ENCODE measurements at places on chromosomes 1 and 21. TPM values are rescaled to one million over a fixed set of nuclear protein-coding genes. Genes with fewer than 3 reads are reported as not detected.

DNA sequence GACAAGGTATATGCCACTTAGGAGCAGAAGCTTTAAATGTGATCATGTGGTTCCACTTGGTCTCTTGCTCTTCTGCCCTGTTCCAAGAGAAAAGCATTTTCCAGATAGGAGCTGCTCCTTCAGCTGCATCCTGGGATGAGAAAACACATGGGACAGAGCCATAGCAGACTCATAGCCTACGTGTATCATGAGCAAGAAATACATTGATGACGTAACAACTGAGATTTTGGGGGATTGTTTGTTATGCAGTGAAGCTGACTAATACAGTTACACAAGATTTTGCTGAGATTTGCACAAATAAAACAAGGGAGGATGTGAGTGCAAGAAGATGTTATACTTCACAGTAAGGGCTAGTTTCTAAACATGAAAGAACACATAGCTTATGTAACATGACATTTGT lies 36.0 kb upstream of the IRF2BP2 start:
- no peak for DNase-seq

DNA sequence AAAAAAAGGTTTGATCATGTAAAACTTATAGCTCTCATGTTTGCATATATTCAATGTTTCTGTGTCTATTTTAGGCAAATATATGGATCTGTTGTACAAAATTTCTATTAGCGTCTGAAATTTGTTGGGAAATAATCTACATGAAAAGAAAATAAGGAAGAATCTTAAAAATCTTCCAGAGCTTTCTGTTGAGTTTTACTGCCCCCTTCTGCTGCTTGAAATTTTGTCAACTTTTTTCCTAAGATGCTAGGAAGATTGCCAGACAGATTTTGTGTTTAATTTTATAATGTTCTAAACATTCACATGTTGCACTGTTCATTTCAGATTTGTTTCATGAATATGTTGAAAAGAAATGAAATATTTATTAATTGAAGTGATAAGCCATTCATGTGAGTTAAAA lies 2.5 kb upstream of the PTGS2 start:
- DNase-seq, result no peak

- DNase-seq, result peak; percentile 83
Observed at GRCh38 chr21:42923553-42924432, 1.6 kb downstream of the ERVH48-1 start.

Gene LIN28A
- 0.15 TPM for polyA plus RNA-seq

- DNase-seq, result no peak
Observed at GRCh38 chr1:3230553-3230952, 161.6 kb downstream of the PRDM16 start.

Gene C1orf141
- polyA plus RNA-seq, result 0.13 TPM

Gene RGS8
- polyA plus RNA-seq, result 0.12 TPM

- DNase-seq, result no peak
Observed at GRCh38 chr1:40183055-40183710, 22.0 kb downstream of the RLF start.

DNA sequence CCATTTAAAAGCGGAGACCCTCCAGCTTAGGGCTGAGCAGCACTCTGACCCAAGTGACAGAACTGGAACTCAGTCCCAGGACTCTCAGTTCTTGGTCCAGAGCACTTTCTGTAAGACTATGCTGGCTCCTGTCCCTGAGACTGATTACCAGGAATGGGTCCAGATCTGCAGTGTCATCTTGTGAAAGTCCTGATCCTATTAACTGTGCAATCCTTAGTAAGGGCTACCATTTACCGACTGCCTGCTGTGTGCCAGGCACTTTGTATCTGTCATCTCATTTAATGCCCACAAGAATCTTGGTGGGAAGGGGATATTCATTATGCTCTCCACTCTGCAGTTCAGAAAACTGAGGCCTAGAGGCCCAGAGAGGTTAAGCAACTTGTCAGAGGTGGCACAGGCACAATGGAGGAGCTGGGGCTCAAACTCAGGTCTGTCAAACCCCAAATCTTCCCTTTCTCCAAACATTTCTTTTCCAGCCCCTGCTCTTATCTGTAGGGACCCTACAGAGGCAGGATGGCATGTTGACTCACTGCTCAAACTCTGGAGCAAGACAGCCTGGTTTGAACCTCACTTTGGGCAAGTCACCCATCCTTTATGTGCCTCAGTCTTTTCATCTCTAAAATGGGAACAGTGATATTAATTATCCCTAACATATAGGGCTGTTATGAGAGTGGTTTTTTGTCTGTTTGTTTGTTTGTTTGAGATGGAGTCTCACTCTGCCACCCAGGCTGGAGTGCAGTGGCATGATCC lies 57.6 kb upstream of the IFNLR1 start:
- no peak for DNase-seq

- no peak for DNase-seq
Observed at GRCh38 chr1:205003358-205004131, 39.5 kb upstream of the CNTN2 start.

DNA sequence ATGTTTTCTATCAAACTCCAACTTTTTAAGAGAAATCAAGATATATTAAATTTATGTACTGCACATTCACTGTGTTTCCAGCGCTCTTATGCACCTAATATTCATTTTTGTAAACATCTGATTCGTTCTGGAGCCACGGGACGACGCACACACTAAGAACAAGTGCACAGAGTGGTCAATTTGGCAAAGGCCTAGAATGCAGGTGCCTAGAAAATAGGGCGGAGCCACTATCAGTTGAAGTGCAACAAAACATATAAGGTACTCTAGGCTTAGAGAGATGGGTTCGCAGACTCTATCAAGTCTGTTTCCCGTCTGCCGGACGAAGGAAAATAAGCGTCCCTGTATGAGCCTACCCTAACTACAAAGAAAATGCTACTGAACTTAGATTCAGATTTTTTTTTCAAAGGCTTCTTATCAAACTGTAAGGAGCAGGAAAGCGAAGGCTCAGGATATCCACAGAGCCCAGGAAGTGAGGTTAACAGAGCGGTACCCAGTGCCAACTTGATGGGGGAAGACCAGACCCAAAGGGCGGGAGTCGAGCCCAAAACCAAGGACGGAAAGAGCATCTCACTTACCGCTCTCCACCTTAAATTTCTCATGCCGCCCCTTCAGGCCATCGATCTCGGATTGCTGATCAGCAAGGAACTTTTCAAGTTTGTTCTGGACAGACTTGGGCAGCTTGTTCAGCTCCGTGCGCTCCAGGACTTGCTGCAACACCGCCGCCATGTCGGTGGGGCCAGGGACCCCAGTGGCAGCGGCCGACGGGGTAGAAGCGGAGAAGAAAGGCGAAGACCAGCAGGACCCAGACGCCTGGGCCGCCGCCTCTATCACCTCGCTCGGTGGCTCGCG lies 526 bp downstream of the TPR start:
- DNase-seq, result peak; percentile 36

GRCh38 chr1:70509996-70510876 lies 99.2 kb downstream of the CTH start:
- peak; percentile 72 for DNase-seq

Gene BGLAP
- polyA plus RNA-seq, result 4.8 TPM

DNA sequence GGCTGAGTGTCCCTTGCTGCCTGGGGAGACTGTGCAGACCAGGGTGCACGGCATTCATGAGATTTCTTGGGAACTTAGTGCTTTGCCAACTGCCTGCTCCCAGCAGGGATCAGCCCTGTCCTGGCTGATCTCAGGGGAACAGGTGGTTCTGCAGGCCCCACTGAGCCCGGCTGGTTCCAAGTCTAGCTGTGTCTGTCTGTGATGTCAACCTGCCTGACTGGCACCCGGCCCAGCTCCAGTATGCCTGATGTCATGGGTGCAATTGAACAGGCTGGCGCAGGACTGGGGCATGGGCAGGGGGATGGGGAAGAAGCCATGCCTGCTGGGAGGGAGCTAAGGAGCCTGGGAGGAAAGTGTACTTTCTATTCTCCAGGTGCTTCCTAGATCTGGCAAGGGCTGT lies 227.1 kb downstream of the GRIK3 start:
- no peak for DNase-seq

DNA sequence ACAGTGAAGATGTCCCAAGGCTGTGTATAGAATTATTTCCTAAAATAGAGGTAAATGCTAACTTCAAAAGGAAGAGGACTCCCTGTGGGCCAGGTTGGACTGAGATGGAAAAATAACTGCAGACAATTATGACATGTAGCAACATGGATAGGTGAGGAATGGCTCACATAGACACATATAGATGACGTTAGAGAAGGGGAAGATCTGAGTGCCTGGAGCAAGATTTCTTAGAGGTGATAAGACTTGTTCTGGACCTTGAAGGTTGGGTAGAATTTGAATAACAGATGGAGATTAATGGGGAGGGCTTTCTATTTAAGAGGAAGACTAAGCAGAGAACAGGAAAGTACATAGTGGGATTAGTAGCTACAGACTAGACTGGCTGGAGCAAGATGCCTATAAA lies 76.9 kb downstream of the C1orf21 start:
- no peak for DNase-seq

Gene TTC34
- 1.3 TPM for polyA plus RNA-seq

DNA sequence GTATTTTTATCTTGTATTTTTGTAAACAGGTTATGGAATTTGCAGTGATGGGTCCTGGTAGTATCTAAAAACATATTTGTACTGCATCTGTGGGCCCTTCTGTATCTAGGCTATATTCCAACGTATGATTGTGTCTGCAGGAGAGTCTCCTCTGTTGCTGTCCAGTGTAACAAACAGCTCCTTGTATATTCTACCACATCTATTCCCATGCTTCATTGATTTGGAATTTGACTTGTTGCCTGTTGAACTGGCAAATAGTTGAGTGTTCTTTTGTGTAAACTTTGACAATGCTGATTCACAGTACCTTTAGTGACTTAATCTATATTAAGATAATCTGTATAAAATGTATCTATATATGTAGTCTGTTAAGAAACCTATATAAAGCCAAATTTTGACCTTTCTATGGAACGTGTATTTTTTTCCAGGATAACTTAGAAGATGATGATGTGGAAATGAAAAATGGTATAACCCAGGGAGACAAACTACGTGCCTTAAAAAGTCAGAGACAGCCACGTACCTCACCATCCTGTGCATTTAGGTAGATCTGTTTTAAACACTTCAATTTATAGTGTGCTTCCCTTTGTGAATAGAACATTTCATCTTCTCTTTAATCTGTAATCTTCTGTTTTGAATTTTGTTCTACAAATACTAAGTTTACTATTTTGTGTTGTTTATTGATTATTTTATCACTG lies 43.4 kb upstream of the GPR88 start:
- DNase-seq, result no peak

DNA sequence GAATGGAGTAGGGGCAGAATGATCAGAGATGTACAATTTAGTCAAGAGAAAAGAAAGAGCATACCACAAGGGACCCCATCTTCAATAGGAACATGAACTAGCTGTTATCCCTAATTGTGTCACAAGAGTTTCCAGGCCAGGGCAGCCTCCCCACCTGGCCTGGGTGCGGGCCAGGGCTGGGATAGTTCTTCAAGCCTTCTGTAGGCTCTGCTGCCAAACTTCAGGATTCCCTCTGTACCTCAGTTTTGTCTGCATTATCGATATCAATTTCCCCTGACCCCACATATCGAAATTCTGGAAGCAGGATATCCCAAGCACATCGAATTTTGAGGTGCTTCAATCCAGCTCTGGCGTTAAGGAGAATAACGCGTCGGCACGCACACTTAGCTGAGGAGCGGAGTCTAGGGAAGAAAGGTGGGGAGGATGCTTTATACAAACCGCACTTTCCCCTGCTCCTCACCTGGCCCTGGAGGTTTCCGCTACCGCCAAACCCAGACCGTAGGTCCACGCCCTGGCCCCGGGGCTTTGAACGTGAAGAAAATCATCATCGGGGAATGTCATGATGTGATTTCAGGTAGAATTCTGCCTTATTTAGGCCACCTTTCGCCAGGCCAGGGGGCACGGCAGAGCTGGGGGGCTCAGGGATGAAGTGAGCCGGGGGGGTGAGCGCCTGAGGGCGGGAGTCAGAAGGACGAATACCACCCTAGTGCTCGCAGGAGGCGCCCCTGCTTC lies 7.4 kb downstream of the HLX start:
- no peak for DNase-seq

Gene TRIM67
- polyA plus RNA-seq, result 0.15 TPM

DNA sequence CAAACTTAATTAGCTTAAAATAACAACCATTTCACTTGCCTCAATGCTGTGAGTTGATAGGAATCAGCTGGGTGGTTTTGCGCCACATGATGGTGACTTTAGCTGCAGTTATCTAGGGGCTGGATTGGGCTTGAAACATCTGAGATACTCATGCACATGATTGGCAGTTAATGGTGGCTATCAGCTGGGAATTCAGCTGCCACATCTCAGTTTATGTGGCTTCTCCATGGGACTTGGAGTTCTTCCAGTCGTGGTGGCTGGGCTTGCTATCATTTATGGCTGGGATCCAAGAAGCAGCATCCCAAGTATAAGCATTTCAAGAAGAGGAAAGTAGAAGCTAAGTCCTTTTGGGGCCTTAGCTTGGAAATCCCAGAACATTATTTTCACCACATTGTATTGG lies 36.4 kb downstream of the PDC start:
- no peak for DNase-seq

- DNase-seq, result no peak
Observed at GRCh38 chr1:183281039-183281438, 95.0 kb downstream of the LAMC2 start.

DNA sequence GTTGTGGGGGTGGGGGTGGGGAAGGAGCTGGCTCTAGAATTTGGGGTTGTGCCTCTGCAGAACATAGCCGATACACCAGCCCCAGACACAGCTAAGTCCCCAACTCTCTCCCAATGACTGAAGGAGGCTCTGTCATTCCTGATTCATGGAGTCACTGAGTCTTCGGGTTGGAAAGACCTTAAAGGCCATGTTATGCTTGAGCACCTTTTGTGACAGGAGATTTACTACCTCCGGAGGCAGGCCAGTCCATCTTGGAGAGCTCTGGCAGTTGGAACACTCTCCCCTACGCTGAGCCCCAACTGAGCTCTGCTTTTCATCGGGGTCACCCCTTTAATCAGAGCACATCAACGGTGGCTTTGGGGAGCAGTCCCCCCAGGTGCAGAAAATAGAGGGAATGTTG lies 284.4 kb upstream of the GJB5 start:
- DNase-seq, result peak; percentile 45

DNA sequence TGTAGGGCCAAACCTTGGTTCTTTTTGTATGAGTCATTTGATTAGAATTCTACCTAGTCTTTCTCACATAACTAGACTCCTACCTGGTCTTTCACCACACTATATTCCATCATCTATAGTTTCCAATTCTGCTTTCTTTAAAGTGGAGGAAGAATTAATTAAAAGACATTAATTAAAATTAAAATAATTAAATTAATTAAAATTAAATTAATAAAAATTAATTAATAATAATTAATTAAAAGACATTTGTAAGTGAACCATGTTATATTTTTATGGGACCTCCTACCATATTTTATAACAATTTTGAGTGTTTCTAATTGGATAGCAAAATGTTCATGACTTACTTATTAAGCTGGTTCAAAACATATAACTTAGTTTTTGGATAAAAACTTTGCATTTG lies 77.4 kb downstream of the CCDC18 start:
- DNase-seq, result no peak

GRCh38 chr1:206013026-206013795 lies 10.0 kb upstream of the RAB7B start:
- no peak for DNase-seq

Gene NCAM2
- 9.9 TPM for polyA plus RNA-seq

Gene PCP4
- 12.9 TPM for polyA plus RNA-seq

Gene HMGN1
- polyA plus RNA-seq, result 741 TPM

GRCh38 chr21:28793043-28793442 lies 199.6 kb downstream of the LTN1 start:
- peak; percentile 25 for DNase-seq

- no peak for DNase-seq
Observed at GRCh38 chr1:228292609-228292911, 84.7 kb downstream of the OBSCN start.
